Naive thymus-derived CD4-positive, alpha-beta T cell (primary cell): ENCODE measurements at places on chromosomes 7 and 10. TPM values are rescaled to one million over a fixed set of nuclear protein-coding genes. Genes with fewer than 3 reads are reported as not detected.

The MKLN1 gene
- total RNA-seq: 69.8 TPM

The GNG11 gene
- 0.96 TPM for total RNA-seq

The CLEC5A gene
- total RNA-seq: not detected in 2 replicates

The FKBP6 gene
- not detected for total RNA-seq

The TLX1 gene
- total RNA-seq: not detected

The ARHGAP22 gene
- total RNA-seq: not detected in 2 replicates

The ENO4 gene
- total RNA-seq: not detected in 2 replicates

The C10orf53 gene
- total RNA-seq: not detected

The CRTAC1 gene
- total RNA-seq: not detected

The XRCC2 gene
- total RNA-seq: 1.4 TPM

The OR2A5 gene
- not detected for total RNA-seq
